ENCODE measurements at places on chromosomes 3 and 15. TPM values are rescaled to one million over a fixed set of nuclear protein-coding genes. Genes with fewer than 3 reads are reported as not detected.

SH3GL3 gene
- not detected for total RNA-seq

LMAN1L gene
- not detected for total RNA-seq

GRAMD2A gene
- total RNA-seq = 0.08 TPM

CPNE9 gene
- total RNA-seq = not detected

KY gene
- total RNA-seq = 1.9 TPM

PARP3 gene
- total RNA-seq = 26.6 TPM

AP3B2 gene
- under 0.01 TPM for total RNA-seq

NXPE3 gene
- 20.4 TPM for total RNA-seq

PLSCR4 gene
- total RNA-seq = 52.2 TPM

CCDC9B gene
- 38.0 TPM for total RNA-seq

CCDC51 gene
- total RNA-seq = 28.3 TPM

UACA gene
- 322 TPM for total RNA-seq

ITIH1 gene
- total RNA-seq = not detected

BLM gene
- total RNA-seq = 3.0 TPM

ATP10A gene
- 4.4 TPM for total RNA-seq

NCEH1 gene
- 14.0 TPM for total RNA-seq

DAG1 gene
- total RNA-seq = 19.3 TPM

SLC9C1 gene
- total RNA-seq = 0.70 TPM

EFHB gene
- total RNA-seq = 0.23 TPM

ISL2 gene
- total RNA-seq = 0.08 TPM

DPPA2 gene
- total RNA-seq = not detected

WDR48 gene
- 27.3 TPM for total RNA-seq

OR5H6 gene
- total RNA-seq = not detected

GPR149 gene
- not detected for total RNA-seq

C2CD4A gene
- not detected for total RNA-seq

SUCNR1 gene
- total RNA-seq = 2.2 TPM

LRRC15 gene
- 0.45 TPM for total RNA-seq

THRB gene
- 7.5 TPM for total RNA-seq

SERPINI2 gene
- not detected for total RNA-seq

HESX1 gene
- total RNA-seq = not detected

XIRP1 gene
- total RNA-seq = not detected

GJD2 gene
- not detected for total RNA-seq

IL20RB gene
- 0.53 TPM for total RNA-seq

FAM107A gene
- total RNA-seq = under 0.01 TPM

CADPS gene
- 0.82 TPM for total RNA-seq

KCNAB1 gene
- total RNA-seq = 0.59 TPM

ECE2 gene
- total RNA-seq = not detected

BNIP2 gene
- 62.8 TPM for total RNA-seq

CDHR4 gene
- 1.3 TPM for total RNA-seq
